Activated CD8-positive, alpha-beta T cell treated with anti-CD3 and anti-CD28 coated beads for 36 hours (primary cell): ENCODE measurements at places on chromosomes 1 and 21.

GRCh38 chr1:43687301-43688108 lies 19.8 kb upstream of the ST3GAL3 start:
- no peak overlapping the region for H3K4me3 ChIP-seq
- no peaks in the 10 kb centered on the region for H3K27me3 ChIP-seq
- H3K36me3 ChIP-seq = peaks cover 52% of the 10 kb centered on the region

DNA sequence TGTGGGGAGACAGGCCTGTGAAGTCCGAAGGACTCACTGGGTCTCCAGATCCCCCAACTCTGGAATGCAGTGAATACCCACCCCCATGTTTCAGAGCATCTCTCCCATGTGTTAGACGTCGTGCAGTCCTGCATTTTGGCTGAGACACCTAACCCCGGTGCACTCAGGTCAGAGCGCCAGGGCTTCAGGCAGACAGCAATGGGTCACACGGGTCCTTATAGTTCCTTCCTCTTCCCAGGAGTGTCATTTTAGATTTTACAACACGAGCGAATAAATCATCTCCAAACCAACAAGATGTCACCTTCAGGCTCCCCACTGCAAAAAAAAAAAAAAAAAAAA lies 5.1 kb downstream of the PRRX1 start:
- no peak overlapping the region for H3K4me3 ChIP-seq
- H3K36me3 ChIP-seq = no peaks in the 10 kb centered on the region
- H3K27ac ChIP-seq = no peak overlapping the region
- no peak for DNase-seq
- peaks cover 20% of the 10 kb centered on the region for H3K4me1 ChIP-seq
- peaks cover 83% of the 10 kb centered on the region for H3K27me3 ChIP-seq

DNA sequence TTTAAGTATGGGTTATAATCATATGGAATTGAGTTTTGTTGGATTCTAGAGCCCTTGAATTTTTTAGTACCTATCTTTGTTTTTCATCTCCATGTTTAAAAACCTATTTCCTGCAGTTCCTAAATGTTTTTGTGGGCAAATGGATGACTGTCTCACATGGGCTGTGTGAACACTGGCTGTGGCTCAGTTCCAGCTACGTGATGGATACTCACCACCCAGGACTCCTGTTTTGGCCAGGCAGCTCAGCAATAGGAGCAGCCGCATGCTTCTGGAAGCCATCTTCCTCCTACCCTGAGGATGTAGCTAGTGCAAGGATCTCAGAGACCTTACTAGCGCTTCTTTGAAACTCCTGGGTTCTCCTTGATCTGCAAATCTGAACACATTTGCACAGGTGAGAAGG lies 2.8 kb downstream of the REG4 start:
- DNase-seq = no peak
- H3K4me1 ChIP-seq = no peaks in the 10 kb centered on the region
- H3K36me3 ChIP-seq = no peaks in the 10 kb centered on the region
- H3K27ac ChIP-seq = no peak overlapping the region
- peaks cover 5% of the 10 kb centered on the region for H3K27me3 ChIP-seq

DNA sequence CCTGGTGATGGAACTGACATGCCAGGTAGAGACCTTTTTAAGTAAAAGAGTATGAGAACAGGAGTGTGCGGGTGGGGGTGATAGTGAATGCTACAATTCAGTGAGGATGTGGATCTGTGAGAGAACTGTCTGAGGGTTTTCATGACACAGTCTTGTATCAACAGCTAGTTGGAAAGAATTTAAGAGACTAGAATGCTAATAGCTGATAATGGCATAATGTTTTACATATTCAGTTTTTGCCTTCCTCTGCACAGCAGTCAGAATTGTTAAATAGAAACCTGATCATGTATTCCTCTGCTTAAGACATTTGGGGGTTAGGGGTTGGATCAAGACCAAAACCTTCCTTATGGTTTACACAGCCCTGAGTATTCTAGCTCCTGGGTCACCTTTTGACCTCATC lies 152.8 kb upstream of the ZRANB2 start:
- no peak overlapping the region for H3K4me3 ChIP-seq
- no peaks in the 10 kb centered on the region for H3K36me3 ChIP-seq
- no peaks in the 10 kb centered on the region for H3K4me1 ChIP-seq
- no peak for DNase-seq
- no peak overlapping the region for H3K27ac ChIP-seq

- no peak for DNase-seq
- H3K27me3 ChIP-seq = peaks cover 1% of the 10 kb centered on the region
- no peak overlapping the region for H3K27ac ChIP-seq
- H3K4me1 ChIP-seq = no peaks in the 10 kb centered on the region
- no peak overlapping the region for H3K4me3 ChIP-seq
Observed at GRCh38 chr1:176469450-176470010, 6.6 kb downstream of the PAPPA2 start.

DNA sequence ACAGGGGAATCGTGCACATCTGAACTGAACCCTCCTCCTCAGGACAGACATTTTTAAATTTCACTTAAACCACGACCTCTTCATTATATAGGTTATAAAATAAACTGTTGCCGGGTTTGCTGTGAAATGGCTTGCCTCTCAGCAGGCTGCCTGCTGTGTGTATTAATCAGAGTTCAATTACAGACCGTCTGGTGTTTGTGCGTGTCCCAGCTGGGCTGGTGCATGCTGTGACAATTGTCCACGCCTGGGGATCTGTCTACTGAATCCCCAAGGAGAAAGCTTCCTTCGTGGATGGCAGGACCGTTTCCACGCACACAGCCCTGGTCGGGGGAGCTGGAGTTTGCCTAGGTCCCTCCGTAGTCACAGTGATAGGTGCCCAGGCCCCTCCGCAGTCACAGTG lies 13.4 kb upstream of the AGPAT3 start:
- H3K4me3 ChIP-seq = no peak overlapping the region
- H3K27ac ChIP-seq = no peak overlapping the region
- peaks cover 22% of the 10 kb centered on the region for H3K4me1 ChIP-seq
- H3K27me3 ChIP-seq = peaks cover 5% of the 10 kb centered on the region
- no peak for DNase-seq

GRCh38 chr1:221228594-221228993 lies 349.4 kb downstream of the HLX start:
- no peak overlapping the region for H3K27ac ChIP-seq
- H3K27me3 ChIP-seq = no peaks in the 10 kb centered on the region
- no peak for DNase-seq
- no peak overlapping the region for H3K4me3 ChIP-seq

DNA sequence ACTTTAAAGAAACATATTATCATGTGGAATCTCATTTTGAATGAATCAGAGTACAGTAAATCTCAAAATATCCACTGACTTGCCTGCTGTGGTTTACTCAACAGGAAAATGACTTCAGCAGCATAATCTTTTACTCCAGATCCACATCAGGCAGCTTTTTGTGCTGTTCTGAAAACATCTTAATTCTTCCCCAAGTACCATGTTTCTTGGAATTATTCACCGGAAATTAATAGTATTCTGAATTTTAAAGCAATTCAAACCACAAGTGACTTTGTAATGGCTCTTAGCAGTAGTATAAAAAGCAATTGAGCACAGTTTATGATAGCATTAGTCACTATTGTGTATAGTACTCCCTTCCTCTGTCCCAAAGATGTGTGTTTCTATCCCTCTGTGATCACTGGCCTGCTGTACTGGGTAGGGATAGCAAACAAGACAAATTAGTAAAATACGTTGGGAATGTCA lies 64.2 kb upstream of the ERRFI1 start:
- H3K36me3 ChIP-seq = no peaks in the 10 kb centered on the region
- peaks cover 18% of the 10 kb centered on the region for H3K27me3 ChIP-seq
- no peak for DNase-seq
- H3K27ac ChIP-seq = no peak overlapping the region
- H3K4me3 ChIP-seq = no peak overlapping the region

DNA sequence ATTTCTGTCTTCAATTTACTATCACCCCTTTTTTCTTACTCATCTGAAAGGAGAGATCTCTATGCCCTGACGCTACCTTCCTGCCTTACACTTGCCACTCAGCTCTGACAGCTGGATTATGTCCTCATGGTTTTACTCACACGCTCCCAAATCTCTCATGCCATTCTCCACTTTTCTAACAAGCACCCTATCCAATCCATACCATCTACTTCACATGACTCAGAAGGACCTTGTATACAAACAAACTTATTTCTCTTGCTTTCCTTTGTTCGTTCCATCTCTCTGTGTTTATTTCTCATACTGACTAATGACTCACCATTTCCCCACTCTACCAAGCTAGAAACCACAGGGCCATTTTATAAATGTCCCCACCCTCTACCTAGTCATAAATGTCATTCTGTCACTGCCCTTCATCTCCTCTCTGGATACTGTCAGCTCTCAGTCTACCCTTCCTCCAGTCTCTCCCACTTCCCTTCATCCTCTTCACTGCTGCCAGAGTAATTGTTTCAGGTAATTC lies 87.3 kb downstream of the USP24 start:
- H3K4me1 ChIP-seq = peaks cover 35% of the 10 kb centered on the region
- H3K27me3 ChIP-seq = no peaks in the 10 kb centered on the region
- peak overlapping the region; percentile 5 for H3K4me3 ChIP-seq
- DNase-seq = peak; percentile 56

- no peaks in the 10 kb centered on the region for H3K4me1 ChIP-seq
- no peak overlapping the region for H3K27ac ChIP-seq
- peaks cover 6% of the 10 kb centered on the region for H3K27me3 ChIP-seq
- DNase-seq = peak; percentile 71
- peaks cover 11% of the 10 kb centered on the region for H3K36me3 ChIP-seq
Observed at GRCh38 chr1:9615316-9616063, 26.8 kb downstream of the TMEM201 start.

- no peak overlapping the region for H3K27ac ChIP-seq
- no peaks in the 10 kb centered on the region for H3K4me1 ChIP-seq
- no peaks in the 10 kb centered on the region for H3K27me3 ChIP-seq
- H3K4me3 ChIP-seq = no peak overlapping the region
- H3K36me3 ChIP-seq = no peaks in the 10 kb centered on the region
- no peak for DNase-seq
Observed at GRCh38 chr1:61605607-61606321, 119.2 kb downstream of the TM2D1 start.

GRCh38 chr1:161497961-161498360 lies 7.3 kb upstream of the FCGR2A start:
- no peak overlapping the region for H3K4me3 ChIP-seq
- no peak overlapping the region for H3K27ac ChIP-seq
- H3K4me1 ChIP-seq = peaks cover 7% of the 10 kb centered on the region
- no peak for DNase-seq
- H3K27me3 ChIP-seq = peaks cover 27% of the 10 kb centered on the region
